Activated CD4-positive, CD25-positive, alpha-beta regulatory T cell treated with anti-CD3 and anti-CD28 coated beads, Interleukin-2, amount 50 U/mL, for 24 hours (primary cell): ENCODE measurements at places on chromosomes 6 and 20.

DNA sequence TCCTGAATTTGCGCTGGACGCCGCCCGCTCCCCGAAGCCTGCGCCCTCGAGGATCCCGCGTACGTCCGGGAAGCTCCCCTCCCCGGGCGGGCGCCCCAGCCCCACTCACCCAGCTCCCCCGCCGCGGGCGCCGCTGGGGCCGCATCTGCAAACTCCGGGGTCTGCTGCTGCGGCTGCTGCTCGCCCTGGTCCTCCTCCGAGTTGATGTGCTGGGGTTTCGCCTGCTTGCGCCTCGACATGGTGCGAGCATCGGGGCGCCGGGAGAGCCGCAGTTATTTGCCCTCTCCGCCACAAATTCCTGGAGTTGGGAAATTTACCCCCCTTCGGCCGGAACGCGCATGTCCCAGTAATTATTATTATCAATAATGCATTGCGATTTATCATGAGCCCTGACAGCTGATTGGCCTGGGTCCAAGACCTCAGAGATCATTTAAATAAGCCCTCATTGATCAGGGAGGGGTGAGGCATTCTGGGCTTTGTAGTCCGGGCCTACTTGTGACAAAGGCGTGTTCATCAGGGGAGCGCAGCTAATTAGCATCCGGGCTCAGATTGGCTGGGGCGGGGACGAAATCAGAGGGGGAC is at the start of gene SALL4:
Gene SALL4 (minus strand): TSS at position 352 of the 582 bp plus-strand sequence. CDS start 113 bp downstream, at position 239.
- ATAC-seq = no peak

DNA sequence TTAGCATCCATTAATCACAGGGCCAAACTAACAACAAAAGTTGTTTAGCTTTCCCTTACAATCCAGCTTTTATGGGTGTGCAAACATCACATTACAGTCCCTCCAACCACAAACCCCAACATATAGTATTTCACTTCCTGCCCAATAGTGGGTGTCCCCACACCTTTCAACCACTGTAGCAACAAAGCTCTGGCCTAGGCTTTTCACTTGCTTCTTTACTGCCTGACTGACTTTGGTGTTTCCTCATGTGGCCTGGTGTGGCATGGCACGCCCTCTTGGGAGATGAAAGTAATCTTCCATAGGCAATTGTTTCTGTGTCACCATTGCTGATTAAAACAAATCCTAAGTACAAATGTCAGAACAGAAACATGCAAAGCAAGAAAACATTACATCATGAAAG is 46.3 kb downstream of the MCM8 start:
- peak; percentile 51 for ATAC-seq

GRCh38 chr6:27814665-27815424 is 97.4 kb downstream of the OR2B2 start:
- peak; percentile 81 for ATAC-seq

GRCh38 chr6:168370310-168370991 is 50.9 kb upstream of the DACT2 start:
- peak; percentile 45 for ATAC-seq

DNA sequence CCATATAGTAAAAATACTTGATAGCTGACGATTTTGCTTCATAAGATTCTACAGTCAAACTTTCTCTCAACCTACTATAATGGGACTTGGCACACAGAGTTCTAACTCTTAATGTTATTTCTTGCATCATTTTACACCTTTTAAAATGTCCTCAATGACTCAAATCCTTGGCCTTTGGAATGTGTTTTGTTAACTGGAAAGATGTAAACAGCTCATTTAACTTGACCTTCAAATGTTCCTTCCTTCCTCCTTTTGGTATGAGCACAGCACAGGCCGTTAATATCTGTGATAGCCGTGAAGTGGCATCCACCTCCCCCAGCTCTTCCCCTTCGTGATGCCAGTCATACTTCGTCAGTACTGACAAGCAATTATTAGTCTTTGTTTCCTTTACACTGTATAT is 972.0 kb upstream of the CITED2 start:
- ATAC-seq = no peak

GRCh38 chr6:135306740-135307420 is 125.8 kb downstream of the MYB start:
- no peak for ATAC-seq

GRCh38 chr6:6584310-6585002 is 4.1 kb upstream of the LY86 start:
- ATAC-seq = no peak

DNA sequence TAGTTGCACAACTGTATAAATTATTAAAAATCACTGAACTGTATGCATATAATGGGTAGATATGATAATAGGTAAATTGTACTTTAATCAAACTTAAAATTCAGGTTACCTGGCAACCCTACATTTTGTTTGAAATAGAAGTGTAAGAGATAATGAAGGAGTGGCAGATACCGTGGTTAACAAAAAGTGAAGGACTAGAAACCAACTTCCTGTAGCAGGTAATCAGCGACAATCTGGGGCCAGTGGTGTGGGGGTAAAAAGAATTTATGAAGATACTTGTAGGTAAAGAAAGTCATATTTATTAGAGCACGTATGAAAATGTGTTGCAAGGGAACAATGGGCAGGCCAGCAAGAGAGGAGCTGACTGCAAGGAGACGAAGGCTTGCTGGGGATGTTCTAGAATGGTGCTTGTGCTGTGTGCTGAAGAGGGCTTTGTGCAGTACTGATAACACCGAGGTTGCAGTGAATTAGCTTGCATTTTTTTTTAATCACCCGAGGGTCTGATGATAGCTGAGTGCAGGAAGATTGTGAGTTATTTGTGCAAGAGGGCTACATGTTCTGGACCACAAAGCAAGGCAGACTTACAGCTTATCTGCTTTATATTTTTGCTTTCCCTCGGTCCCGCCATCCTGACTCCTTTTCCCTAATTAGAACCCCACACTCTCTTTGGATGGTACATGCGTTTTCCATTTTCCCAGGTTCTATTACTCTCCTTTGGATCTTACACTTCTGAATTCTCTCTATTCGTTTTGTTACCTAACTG is 4.6 kb upstream of the ENPP1 start:
- ATAC-seq = no peak

DNA sequence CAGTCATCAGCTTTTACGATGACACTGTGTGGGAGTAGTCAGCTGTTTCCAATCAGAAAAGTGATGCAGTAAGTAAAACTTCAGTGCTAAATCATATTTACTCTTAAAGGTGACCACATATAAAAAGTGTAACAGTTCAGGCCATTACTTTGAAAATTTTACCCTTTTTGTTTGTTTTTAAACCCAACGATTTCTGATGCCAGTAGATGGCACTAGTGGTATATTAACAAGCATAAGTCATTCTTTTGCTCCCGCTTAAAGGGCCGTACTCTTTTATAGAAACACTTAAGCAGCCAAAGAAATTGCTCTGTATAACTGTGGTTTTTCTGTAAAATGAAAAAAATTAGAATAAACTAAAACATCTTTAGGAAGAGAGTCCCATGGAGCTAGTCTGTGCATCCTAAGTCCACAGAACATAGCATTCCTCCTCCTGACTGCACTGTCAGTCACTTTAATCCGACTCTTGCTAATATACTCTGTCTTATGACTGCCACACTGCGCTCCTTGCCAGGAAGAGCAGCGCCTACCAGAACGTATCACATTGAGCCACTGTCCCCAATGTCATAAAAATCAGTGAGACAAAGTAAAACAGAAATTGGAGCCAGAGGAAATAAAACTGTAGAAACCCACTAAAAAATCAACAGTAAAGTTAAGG is 25.0 kb downstream of the HEBP2 start:
- no peak for ATAC-seq
